ENCODE measurements at places on chromosomes 2 and 18. TPM values are rescaled to one million over a fixed set of nuclear protein-coding genes. Genes with fewer than 3 reads are reported as not detected.

GRCh38 chr2:207660994-207661393 lies 35.8 kb upstream of the METTL21A start:
- no peak for DNase-seq

The VWC2L gene
- total RNA-seq: not detected

The PIK3C3 gene
- total RNA-seq: 74.8 TPM

DNA sequence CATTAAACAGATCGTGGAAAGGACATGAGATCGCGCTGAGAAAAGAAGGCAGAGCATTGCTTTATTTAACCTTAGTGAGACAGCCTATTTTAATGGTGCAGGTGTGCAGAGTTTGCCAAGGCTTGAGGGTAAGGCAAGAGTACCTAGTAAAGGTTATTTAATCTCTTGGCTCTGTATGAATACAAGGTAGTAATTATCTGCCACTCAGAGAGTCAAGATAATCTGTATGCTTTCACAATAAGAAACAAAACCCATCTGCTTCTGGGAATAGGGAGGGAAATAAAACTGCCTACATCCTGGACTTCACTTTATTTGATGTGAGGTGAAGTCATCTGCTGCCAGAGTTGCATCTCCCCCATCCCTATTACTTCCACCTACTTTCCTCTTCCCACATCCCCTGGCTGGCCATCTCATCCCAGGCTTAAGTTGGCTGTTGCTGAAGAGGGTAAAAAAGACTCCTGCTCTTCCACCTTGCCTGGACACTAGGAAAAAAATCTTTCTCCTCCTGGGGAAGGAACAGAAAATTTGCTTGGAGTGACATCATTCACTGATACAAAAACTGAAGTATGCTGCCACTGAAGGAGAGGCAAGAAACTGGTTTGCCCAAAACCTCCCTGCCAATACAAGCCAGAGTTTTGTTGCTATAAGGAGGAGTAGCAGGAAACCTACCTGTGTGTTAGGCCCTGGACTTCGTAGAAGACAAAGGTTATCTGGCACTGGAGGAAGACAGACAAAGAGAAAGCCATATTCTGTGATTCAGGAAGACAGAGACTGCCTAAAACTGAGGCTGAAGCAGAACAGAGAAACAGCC lies 35.8 kb upstream of the ARHGAP25 start:
- no peak for DNase-seq

The NT5DC4 gene
- not detected for total RNA-seq

GRCh38 chr2:25316101-25316500 lies 25.6 kb downstream of the DNMT3A start:
- no peak for DNase-seq

The ALKAL2 gene
- 3.0 TPM for total RNA-seq

GRCh38 chr18:63144748-63145147 lies 174.8 kb downstream of the BCL2 start:
- DNase-seq: no peak

GRCh38 chr18:79424008-79424565 lies 28.4 kb downstream of the NFATC1 start:
- peak; percentile 93 for DNase-seq

DNA sequence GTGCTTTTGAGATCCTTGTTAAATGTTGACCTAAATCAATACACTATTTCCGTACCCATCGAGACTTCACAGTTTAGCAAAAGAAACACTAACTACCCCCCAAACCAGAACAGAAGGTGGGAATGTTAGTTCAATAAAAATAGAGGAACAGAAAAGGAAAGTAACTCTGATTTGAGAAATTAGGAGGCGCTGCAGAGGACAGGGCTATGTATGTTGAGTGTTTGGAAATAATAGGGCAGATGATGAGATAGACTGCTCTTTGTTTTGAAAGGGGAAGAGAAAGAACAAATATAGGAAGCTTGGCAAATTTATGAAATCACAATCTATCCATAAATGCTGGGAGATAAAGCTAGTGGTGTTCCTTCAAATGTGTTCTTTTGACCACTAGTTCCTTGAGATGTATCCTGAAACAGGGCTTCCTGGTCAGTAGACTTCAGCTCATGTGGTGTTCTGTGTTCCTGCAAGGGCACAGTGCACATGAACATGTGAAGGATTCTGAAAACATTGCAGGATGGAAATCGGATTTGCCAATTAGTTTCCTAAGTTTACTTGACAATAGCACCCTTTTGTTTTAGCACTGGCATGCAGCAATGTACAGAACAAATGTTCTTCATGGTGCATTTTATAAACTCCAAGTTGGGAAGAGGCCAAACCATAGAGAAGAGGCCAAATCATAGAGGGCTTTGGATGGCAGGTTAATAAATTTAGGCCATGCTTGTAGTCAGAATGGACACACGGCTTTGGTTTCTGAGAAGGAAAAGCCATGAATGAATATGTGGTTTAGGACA lies 39.8 kb downstream of the RHBDD1 start:
- no peak for DNase-seq

DNA sequence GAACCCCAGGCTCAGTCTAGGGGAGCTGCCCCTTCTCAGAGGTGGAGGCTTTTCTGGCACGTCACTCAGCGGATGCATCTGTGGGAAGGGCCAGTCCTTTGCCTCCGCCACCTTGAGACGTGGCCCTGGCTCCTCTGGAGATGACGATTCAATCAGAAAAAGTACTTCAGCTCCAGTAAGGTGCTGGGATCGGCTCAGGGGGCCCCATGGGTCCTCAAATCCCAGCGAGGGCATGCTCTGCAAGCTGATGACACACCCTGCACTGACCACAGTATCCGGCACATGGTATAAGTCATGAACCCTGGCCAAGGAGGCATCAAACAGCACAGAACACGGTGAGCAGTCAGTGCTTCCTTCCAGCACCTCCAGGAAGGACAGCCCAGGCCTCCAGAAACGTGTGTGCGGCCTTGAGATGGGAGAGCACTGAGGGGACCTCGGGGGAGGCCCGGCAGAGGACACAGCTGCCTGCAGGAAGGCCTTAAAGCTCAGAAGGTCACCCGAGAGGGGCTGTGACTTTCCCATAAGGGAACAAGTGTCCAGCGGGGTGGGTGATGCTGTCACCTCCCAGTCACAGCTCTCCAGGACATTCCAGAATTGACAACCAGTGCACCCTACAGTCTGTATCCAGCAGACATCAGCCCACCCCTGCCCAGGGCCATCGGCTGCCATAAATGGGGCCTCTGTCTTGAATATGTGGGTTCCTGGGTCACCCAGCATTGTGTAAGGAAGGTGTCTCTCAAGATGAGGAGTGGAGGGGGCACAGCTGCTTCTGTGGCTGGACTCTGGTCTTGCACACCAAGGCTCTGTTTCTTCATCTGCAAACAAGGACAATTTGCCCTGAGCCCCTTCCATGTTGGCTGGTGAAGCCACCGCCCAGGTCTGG lies 205.8 kb downstream of the NDUFA10 start:
- DNase-seq: peak; percentile 46
